Fibroblast of upper back skin (primary cell): ENCODE measurements at places on chromosomes 12 and 14.
A peak's percentile ranks its signal among the peaks of the same experiment; 100 is the strongest.

DNA sequence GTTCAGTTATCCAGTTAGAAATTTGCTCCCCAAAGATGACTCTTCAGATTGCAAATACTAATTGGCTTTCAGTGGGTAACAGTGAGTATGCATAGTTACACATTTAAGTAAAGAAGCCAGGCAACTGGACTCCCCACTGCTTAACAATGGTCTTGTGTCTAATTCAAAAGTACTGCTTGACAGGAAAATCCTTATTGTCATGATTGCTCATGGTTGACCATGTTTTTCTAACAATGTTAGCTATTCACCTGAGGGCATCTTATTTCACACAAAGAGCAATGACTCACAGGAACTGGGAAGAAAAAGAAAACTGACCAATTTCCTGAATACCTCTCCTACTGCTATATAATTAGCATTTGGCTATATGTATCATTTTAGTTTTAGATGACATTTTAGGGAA is 33.7 kb upstream of the ALG10B start:
- DNase-seq, result no peak

DNA sequence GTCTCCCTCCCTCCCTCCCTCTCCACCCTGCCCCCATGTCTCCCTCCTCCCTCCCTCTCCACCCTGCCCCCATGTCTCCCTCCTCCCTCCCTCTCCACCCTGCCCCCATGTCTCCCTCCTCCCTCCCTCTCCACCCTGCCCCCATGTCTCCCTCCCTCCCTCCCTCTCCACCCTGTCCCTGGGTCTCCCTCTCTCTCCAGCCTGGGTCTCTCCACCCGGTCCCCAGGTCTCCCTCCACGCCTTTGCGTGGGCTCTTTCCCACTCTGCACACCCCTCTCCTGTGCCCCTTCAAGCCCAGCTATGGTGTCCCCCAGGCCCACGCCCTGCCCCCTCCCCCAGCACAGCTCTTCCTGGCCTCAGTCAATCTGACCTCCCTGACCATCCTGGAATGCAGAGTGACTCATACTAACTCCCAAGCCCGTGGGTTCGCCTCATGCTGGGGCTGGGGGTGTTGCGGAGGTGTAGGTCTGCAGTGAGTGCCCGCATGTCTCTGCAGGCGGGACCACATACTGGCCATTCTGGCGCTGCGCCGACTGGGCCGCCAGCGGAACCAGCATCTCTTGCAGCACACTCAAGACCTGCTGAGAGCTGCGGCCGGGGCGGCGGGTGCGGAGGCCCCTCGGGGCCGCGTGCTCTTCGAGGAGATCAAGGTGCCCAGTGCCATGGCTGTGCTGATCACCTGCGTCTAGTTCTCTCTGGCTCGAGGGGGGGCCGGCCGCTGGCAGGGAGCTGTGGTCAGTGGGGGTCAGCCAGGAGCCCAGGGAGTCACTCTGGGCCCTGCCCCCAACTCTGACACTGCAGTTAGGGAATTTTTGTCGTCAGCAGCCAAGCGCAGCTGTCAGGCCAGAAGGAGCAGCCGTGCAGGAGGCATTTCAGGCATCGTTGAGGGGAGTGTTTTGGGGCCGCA is 13.5 kb upstream of the TNFAIP2 start:
- peak; percentile 86 for DNase-seq

DNA sequence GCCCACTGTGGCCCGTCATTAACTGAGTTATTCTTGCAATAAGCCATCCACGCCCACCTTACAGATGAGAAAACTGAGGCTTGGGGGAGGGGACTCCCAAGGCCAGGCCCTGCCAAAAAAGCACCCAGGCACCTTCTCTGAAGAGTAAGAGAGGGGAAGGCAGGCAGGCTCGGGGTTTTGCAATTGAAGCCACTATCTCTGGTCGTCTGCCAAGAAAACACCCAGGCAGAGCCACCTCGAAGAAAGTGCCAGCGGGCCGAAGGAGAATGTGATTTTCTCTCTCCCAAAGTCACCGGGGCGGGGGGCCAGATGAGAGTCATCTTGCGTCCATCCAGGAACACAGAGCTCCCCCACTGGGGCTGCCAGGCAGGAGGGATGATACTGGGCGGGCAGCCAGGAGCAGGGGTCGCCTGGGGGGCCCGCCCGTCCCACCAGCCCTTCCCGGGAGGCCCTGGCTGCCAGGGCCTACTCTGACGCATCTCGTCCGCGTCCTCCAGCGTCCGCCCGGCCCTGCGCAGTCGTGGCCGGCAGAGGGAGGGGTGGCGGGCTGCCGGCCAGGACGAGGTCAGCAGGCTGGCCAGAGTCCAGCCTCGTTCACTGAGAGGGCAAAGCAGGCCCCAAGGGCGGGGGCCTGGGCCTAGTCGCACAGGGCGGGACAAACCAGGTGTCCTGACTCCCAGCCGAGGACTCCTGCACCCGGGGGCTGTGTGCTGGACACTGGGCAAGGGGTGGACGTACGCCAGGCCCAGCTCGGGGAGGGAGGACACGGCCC is 74.3 kb downstream of the RFLNA start:
- DNase-seq, result peak; percentile 78

- DNase-seq, result no peak
Measured at GRCh38 chr14:27090716-27091115, 492.9 kb upstream of the NOVA1 start.

- no peak for DNase-seq
Measured at GRCh38 chr14:49598189-49598484, 603 bp upstream of the LRR1 start.

- DNase-seq, result no peak
Measured at GRCh38 chr12:38477340-38478090, 160.9 kb downstream of the ALG10B start.

- DNase-seq, result no peak
Measured at GRCh38 chr12:130463275-130463658, 125.6 kb downstream of the PIWIL1 start.

DNA sequence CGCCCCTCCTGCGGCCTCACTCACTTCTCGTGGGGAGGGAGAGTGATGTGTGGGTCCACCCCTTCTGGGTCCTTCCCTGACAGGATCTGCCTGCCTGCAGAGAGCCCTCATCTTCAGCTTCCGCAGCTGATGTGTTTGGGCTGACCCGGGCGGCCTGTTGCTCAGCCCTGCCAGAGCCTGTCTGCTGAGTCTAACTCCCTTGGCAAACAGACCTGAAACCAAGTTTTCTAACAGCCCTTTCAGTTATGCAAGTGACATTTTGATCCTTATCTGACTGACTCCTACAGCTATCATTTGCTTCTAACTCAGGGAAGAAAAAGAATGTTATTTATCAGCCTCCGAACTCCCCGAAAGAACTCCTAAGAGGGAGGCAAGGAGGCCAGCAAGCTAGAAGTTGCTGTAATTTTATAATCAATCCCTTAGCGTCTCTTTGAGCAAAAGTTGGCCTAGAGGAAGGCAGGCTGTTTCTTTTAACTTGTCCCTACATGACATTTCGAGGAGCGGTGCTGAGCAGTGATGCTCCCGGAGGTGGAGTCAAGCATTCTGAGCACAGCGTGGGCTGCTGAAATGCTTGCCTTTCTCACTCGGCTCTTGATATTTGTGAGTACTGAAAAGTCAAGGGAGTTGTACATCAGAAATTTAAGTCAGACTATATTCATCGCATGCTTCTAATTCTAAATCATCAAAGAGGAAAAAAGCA is 31.5 kb upstream of the CACNA2D4 start:
- DNase-seq, result no peak

DNA sequence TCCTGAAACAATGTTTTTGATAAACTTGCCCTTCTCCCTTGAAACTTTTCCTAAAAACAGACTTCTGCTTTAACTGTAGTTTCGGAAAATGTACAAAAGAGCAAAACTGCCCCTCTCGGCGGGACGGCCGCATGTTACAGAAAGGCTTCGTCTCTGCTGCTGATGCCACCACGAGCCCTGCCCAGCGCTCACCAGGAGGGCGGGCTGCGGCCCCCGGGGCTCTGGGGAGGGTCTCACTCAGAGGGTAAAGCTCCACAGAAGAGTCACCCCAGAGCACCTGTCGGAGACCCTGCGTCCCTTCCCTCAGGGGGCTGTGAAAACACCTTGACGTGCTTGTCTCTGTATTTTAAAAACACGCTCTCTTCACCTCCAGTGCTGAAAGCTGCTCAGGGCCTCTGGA is 12.5 kb upstream of the GOLGA3 start:
- no peak for DNase-seq

DNA sequence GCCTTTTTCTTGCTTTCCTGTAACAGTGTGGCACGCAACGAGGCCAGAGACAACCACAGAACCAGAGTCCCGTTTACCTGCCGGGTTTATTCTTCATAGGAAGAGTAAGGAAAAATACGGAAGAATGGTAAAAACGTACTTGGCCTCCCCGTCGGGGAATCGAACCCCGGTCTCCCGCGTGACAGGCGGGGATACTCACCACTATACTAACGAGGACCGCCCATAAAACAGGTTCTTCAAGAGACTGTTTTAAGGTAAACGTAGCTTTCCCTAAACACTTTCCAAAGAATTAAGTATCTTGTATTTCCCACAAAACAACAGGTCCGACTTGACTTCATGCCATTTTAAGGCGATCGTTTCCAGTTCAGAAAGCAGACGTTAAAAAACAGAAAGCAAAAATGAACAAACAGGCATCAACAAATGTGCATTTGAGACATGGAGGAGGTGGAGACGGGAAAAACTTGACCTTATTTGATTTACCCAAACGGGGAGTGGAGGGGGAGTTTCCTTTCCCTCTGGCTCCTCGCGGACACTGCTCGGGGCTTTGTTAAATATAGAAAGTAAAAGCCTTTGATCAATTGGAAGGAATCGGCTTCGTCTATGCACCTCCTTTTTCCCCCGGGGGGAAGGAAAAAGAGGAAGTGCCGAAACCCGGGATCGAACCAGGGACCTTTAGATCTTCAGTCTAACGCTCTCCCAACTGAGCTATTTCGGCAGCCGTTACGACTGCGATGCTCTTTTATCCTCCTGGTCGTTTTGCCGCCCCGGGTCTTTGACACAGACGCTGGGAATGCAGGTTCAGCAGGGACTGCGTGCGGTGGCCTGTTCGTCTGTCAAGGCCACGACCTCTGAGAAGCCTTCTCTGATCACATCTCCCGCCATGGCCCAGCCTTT is 13.0 kb upstream of the UBC start:
- peak; percentile 87 for DNase-seq

DNA sequence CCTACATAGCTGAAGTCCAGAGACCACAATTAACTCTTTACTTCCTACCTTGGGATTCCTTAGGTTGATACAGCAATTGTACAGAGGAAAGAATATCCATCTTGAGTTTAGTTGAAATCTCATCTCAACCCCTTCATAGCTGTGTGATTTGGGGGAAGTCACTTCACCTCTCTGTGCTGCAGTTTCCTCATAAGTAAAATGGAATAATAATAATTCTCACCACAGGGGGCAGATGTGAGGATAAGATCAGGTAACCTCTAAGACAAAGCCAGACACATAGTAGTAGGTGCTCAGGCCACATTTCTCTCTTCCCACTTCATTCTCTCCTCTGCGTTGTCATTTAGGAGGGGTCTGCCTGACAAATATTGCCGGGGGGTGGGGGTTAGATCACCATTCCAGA is 6.7 kb downstream of the FOXN4 start:
- no peak for DNase-seq

- no peak for DNase-seq
Measured at GRCh38 chr14:80770114-80770908, 171.2 kb downstream of the CEP128 start.

DNA sequence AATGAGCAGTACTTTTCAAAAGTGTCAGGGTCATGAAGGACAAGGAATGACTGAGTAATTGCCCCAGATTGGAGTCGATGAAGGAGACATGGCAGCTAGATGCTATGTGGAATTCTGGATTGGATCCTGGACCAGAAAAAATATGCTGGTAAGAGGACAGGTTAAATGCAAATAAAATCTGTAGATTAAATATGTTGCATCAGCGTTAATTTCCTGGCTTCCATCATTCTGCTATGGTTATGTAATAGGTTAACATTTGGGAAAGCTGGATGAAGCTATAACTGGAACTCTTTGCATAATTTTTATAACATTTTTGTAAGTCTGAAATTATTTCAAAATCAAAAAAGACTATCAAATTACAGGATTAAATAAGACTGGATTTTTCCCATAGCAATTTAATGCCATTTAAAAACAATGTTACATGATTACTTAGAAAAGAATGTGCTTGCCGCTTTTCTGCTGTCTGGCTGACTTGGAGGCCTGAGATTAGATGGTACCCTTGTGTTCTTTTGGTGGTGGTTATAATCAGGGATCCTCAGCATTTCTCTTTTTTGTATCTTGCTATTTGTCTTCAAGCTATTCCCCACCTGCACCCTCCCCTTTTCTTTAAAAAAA is 65.1 kb downstream of the FBXW8 start:
- DNase-seq, result no peak

DNA sequence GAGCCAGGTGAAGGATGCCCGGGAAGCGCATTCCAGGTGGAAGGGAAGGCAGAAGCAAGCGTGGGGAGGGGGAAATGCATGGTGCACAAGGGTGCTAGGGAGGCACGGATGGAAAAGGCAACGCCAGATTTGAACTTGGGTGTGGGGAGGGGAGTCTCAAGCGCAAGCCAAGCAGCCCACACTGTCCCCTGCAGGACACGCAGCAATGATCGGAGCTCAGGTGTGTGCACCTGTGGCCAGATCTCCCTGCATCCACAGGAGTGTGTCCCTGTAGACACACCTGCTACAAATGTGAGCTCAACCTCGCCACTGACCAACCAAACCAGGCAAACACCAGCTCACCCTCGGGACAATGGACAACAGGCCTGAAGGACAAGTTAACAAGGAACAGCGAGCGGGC is 63.2 kb downstream of the SCARB1 start:
- no peak for DNase-seq

GRCh38 chr12:87922736-87923135 is 106.5 kb downstream of the C12orf50 start:
- DNase-seq, result peak; percentile 53

DNA sequence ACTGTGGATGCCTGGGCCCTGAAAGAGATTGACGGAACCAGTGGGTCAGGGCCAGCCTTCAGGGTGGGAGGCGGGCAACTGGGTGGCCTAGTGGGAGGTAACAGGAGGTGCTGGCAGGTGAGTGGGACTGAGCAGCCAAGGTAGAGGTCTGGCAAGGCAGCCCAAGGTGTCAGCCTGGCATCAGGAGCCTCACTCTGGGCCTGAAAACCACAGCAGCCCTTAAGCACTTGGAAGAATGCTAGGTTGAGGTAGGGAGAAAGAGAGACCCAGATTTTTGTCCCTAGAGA is 315.8 kb upstream of the PRICKLE1 start:
- no peak for DNase-seq

- DNase-seq, result no peak
Measured at GRCh38 chr12:129592449-129592848, 311.4 kb downstream of the TMEM132D start.

GRCh38 chr12:40534828-40535227 is 157.4 kb upstream of the CNTN1 start:
- DNase-seq, result no peak
